ENCODE measurements at places on chromosomes 1 and 21. TPM values are rescaled to one million over a fixed set of nuclear protein-coding genes. Genes with fewer than 3 reads are reported as not detected.

DNA sequence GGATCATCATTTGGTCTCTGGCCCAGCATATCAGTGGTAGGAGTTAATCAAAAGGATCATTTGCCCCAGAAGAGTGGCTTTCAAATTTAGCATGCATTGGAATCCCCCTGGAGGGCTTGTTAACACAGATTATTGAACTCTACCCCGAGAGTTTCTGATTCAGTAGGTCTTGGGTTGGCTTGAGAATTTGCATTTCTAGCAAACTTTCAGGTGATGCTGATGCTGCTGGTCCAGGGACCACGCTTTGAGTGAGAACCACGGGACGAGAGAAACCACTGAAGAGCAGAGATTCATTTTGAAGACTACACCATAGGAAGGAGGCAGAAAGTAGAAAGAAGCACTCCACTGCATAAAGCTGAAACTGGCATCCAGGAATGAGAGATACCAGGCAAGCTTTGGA, 81.3 kb upstream of the DUSP10 start:
- DNase-seq = no peak

DNA sequence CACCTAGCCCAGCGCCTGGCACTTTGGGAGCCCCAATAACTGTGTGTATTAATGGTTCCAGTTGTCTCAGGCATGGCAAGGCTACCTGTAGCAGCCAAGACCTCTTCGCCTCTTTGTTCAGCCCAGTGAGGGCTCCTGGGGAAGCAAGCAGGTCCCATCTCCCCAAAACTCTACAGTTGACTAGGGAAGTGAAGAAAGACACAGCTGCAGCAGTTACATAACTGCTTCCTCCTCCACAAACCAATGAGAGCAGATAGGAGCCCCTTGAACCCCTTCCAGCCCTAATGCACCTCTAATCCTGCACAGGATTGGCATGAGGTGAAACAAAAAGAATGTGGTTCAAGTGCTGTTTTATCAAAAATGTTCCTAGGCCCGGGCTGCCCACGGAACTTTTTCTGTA, 100.5 kb downstream of the SYF2 start:
- no peak for DNase-seq

- peak; percentile 7 for DNase-seq
These were observed 161.8 kb downstream of the PCBP3 start for GRCh38 chr21:45805321-45805720.

Gene SLAMF6
- 13.0 TPM for total RNA-seq

- no peak for DNase-seq
These were observed 206.5 kb downstream of the NRIP1 start for GRCh38 chr21:14858311-14858710.

- DNase-seq = no peak
These were observed 39.5 kb upstream of the PTBP2 start for GRCh38 chr1:96682056-96682455.

GRCh38 chr1:63523738-63524137, 413 bp downstream of the EFCAB7 start:
- no peak for DNase-seq

DNA sequence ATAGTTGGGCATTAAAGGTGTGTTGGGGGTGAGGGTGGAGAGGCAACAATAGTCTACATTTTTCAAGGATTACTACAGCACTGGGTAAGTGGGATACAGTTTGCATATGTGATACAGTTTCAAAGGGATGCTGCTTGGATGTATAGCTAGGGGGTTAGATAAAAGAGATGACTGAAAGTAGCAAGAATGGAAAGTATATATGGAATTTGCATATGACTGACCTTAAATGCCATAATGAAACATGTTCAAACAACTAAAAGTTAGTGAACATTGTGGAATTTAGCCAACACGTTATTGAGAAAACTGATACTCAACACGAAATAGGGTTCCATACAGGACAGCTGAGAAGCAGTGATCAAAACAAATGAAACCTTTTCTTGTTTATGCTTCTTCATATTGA, 124.8 kb upstream of the CHRM3 start:
- no peak for DNase-seq

Gene C4BPA
- total RNA-seq = not detected

Gene LCE3D
- not detected for total RNA-seq

Gene MCOLN2
- 142 TPM for total RNA-seq

DNA sequence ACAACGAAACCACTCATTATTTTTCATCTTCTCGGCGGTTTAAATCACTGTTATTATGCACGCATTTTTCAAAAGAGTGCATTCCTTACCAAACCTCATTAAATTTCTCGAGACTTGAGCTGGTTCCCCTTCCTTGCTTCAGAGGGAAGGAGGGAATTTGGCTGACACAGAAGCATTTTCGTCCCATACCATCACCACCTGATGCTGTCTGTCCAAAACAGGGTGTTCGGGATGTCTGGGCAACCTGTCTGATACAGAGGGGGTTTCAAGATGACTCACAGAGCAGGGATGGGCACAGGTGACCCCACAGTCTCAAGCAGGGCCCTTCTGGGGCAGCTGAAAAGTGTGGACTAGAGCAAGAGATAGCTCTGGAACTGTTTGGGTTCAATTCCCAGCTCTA, 12.3 kb upstream of the RCC2 start:
- DNase-seq = no peak

Gene RAP1GAP
- total RNA-seq = 0.46 TPM

Gene FAM72C
- total RNA-seq = 16.9 TPM

Gene ARL8A
- total RNA-seq = 57.9 TPM

Gene FOXD2
- total RNA-seq = 0.11 TPM

DNA sequence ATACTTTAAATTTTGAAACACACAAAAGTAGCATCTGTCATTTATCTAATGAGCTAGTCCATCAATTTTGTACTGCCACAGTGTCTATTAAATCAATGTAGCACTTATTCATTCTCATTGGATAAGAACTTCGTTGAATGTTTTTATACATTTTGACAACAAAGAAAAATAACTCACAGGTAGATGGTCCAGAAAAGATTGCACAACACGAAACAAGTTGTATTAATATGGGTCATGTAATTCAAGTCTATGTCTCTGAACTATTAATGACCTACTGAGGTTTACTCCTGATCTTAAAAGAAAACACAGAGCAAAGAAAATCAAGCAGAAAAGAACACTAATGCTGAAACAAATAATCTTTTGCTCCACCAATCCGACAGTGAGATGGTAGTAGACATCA, 15.3 kb downstream of the HP1BP3 start:
- no peak for DNase-seq

DNA sequence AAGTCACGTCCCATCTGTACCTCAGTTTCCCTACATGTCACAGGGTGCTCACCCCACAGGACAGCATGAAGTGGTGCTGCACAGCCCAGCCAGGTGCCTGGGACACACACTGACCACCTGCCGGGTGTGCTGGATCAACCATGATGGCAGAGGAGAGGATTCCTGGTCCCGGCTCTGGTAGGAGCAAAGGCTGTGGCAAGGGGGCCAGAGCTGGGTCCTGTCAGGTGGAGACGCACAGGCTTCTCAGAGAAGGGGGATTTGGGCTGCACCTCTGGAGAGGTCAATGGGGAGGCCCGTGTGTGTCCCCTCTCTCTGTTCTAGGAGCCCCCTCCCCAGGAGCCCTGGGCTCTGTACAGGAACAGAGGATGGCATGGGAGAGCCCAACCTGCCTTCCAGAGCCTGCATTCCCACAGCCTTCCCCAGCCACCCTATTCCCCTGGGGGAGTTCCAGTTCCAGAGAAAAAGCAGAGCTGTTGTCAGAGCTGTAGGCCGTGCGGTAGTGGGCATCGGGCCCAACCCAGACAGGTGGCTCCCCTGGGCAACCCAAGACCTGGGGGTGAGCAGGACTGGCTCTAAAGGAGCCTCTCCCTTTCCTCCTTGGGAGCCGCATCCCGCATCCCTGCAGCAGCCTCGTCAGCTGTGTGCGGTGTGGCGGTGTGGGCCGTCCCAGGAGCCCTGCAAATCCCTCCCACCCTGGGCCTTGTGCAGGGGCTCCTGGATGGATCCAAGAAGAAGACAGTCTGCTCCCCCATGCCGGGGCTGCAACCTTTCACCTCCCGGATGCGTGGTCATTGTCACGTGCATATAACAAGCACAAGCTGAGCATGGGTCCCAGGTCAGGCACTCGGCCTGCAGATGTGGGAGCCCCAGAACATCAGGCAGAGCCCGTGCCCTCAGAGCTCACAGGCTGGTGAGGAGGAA, 2.9 kb upstream of the TFF3 start:
- DNase-seq = no peak

- DNase-seq = no peak
These were observed 6.2 kb downstream of the BECN2 start for GRCh38 chr1:241963722-241964121.

- DNase-seq = no peak
These were observed 28.6 kb downstream of the ZMYND12 start for GRCh38 chr1:42427240-42427639.

- DNase-seq = no peak
These were observed at the start of gene TMEM81 for GRCh38 chr1:205084360-205084759. TSS of gene TMEM81 (minus strand) at chr1:205084460. CDS start at chr1:205084320, 140 bp downstream.

- no peak for DNase-seq
These were observed 176.8 kb downstream of the SLC45A1 start for GRCh38 chr1:8494681-8495080.

DNA sequence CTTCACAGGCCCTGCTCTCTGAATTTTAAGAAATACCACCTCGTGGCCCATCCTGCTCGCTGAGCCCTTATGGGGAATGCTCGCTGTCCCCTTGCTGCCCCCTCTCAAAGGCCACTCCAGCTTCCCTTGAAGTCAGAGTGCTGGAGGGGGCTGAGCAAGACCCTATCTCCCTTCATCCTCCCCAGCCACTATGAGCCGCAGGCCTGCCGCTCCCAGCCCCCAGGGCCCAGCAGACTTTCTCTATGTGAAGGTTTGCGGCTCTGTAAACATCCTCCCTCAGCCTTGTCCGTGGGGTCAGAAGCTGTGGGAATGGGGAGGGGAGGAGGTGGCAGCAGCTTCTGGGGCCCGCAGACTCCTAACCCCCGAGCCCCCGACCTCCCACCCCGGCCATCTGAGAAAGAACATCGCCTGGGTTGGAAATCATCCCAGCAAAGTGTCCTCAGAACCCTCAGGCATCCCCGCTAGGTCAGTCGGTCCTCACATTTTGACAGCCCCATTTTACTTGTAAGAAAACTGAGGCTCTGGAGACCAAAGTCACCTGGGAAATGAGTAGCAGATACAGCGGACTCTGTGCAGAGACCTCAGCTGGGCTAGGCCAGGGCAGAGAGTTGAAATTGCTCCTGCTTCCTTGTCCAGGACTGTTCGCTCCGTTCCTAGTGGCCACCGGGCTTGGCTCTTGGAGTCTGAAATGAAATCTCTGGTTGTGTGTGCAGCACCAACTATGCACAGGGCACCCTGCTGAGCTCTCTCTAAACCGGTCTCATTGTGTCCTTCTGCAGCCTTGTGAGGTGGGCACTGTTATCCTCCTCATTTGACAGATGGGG, 4.4 kb downstream of the KCNQ4 start:
- no peak for DNase-seq

- no peak for DNase-seq
These were observed 27.5 kb downstream of the TBX15 start for GRCh38 chr1:118960567-118961136.

DNA sequence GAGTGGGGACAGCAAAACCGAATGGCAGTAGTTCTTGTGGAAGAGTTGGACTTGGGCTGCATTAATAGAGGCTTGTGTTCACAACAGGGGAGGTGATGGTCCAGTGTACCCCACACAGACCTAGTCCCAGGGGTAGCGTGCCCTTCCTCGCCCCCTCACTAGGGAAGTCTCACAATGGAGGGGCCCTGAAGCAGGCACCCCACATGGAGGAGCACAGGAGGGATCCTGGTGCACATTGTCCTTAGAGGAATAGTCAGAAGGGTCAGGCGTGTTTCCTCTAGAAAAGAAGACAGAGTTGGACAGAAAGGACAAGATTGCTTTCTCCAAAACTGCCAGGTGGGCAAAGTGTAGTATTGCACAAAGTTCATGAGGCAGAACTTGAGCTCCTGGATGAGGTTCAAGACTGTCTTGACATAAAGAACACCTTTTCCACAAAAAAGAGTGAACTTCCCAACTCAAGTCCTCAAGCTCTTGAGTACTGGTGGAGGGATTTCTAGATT, 23.3 kb downstream of the ETNK2 start:
- no peak for DNase-seq

DNA sequence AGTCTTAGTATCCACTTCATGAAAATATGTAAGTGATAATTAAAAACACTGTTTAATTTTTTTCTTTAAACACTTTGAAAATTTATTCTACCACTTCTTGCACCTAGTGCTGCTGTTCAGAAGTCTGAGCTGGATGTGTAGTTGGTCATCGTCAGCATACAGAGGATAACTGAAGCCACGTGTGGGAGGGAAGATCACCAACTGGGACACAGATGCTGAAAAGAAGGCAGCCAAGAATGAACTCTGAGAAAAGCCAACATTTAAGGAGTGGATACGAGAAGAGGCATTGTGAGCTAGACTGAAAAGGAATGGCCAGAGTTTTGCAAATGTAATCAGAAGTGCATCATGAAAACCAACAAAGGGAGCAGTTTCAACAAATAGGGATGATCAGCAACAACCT, 24.6 kb upstream of the CLCA4 start:
- DNase-seq = no peak

- no peak for DNase-seq
These were observed 807.1 kb downstream of the USP25 start for GRCh38 chr21:16536643-16537434.

DNA sequence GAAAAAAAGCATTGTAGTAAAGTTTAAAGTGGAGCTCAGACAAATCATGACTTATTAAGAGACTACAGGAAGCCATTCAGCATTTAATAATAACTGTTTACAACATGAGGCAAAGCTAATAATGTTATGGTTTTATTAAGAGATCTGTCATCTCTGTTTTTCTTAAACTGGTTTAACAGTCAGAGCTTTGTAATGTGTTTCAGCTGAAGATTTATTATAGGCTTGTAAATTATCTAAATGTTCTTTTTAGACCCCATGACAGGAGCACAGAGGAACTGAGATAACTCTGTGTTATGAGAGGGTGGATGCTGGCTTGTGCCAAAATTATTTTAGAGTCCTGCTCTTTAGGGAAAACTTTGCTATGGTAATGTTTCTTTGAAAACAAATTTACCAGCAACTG, 38.0 kb upstream of the RWDD3 start:
- DNase-seq = no peak

Gene GFI1
- total RNA-seq = 99.4 TPM

GRCh38 chr1:17874710-17875109, 119.6 kb downstream of the ACTL8 start:
- DNase-seq = no peak

Gene RASSF5
- total RNA-seq = 182 TPM

GRCh38 chr1:211577819-211578639, 932 bp downstream of the SLC30A1 start:
- peak; percentile 67 for DNase-seq

GRCh38 chr1:156050376-156050775, 3.2 kb downstream of the UBQLN4 start:
- DNase-seq = no peak

Gene C1orf74
- 3.0 TPM for total RNA-seq
